Renal pelvis (tissue), 12 donors: ENCODE measurements at places on chromosomes 2 and 18. TPM values are rescaled to one million over a fixed set of nuclear protein-coding genes. Genes with fewer than 3 reads are reported as not detected.

TUBA3E gene
- polyA plus RNA-seq, result not detected

C2orf81 gene
- 8.5 TPM for polyA plus RNA-seq

LHCGR gene
- polyA plus RNA-seq, result 0.24 TPM

FAM98A gene
- polyA plus RNA-seq, result 48.5 TPM

CAPN14 gene
- polyA plus RNA-seq, result 0.13 TPM

- DNase-seq, result no peak
These were observed 83.0 kb downstream of the NPAS2 start for GRCh38 chr2:100902817-100903405.

DNA sequence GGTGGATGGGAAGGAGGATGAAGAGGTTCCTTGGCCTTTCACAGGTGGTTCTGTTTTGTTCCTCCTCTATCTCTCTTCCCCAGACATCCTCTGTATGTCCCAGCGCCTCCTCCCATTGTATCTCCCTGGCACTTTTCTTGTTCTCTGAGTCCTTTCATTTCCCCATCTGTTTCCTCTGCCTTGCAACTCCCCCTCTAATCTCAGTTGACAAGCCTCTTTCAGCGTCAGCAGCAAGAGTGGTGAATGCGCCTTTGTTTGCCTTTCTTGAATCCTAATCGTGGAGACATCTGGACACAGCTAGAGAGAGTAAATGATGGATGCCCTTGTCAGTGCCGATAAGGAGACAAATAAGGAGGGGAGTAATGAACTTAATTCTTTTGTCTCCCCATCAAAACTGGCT lies 167.0 kb downstream of the NDUFA10 start:
- DNase-seq, result no peak

GRCh38 chr2:230692760-230693159 lies 19.9 kb upstream of the CAB39 start:
- no peak for DNase-seq

GRCh38 chr18:76441668-76442412 lies 53.2 kb downstream of the ZNF516 start:
- DNase-seq, result no peak

GRCh38 chr2:219029829-219030165 lies 11.5 kb downstream of the CFAP65 start:
- DNase-seq, result peak; percentile 76

DNA sequence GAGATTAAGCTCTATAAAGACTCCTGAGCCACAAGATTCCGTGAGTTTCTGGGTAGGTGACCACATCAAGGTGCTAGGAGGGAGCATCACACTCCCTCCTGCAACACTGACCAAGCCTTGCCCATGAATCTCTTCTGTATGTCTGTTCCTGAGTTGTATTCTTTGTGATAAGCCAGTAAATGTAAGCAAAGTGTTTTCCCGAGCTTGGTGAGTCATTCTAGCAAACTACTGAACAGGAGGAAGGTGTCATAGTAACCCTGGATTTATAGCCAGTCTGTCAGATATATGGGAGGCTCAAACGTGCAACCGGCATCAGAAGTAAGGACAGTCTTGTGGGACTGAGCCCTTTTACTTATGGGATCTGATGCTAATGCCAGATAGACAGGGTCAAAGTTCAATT lies 346.1 kb upstream of the KYNU start:
- DNase-seq, result no peak

DNA sequence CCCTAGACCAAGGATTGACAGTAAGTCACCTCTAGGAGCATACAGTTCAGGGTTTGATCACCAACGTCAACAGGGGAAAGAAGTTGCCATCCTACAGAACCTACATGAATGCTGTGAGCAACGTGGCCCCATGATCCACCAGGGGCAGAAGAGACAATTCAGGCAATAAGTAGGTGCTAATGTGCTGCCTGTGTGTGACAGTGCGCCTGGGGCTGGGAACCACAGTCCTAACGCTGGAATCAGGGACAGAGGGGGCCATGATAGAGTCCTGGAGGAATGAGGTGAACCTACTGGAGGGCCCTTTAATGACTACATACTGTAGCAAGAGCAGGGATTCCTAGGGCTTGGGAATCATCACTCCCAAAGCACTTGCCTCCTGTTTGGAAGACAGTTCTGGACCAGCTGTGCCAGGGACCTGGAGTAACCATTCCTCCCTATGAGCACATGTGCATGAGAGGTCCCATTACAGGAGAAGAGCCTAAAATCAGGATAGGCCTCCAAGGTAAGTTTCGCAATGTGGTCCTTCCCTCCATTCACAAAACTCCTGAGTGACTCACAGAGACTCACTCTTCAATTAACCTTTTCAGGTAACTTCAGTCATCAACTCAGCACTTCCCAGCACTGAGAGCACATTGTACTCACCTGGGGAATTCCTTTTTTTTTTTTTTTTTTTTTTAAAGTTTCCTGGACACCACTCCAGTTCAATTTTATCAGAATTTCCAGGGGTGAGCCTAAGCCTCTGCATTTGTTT lies 214.0 kb downstream of the TMEM163 start:
- DNase-seq, result no peak

- peak; percentile 41 for DNase-seq
These were observed 676 bp downstream of the KLHL23 start for GRCh38 chr2:169734169-169734847.

DNA sequence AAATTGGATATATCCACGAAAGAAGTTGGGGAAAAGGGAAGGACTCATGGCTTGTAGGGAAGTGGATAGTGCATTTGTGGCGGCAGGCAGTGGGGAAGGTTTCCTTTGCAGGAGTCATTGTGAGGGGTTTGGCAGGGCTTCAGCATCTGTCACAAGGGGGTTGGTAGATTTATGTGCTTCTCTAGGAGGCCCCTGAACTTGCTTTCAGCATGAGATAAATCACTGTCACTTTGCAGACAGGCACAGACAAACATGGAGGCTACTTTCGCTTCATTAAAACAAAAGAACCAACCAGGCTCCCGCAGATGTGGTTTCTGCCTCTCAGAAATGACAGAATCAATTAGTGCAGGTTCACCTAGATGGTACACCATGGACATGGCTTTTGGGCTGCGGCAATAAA lies 340.7 kb downstream of the TGIF1 start:
- DNase-seq, result peak; percentile 77

GRCh38 chr18:74196220-74197119 lies 48.1 kb downstream of the TIMM21 start:
- peak; percentile 68 for DNase-seq

DNA sequence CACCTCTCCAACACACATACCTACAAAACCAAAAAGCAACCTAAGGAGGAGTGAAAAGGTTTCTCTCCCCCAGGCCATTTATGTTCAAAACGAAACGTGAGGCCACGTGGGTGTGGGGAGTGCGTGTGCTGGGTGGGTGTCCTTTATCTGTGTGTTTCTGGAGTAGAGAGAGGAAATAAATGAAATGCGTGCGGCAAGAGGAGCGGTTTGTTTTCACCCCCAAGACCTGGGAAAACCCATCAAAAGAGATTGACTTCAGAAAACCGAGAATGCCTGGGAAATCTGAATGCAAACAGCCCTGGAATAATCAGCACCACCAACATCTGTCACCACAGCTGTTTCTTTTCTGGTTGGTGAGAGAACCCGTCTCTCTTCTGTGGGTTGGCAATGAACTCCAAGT lies 137.4 kb downstream of the INSIG2 start:
- DNase-seq, result no peak

DNA sequence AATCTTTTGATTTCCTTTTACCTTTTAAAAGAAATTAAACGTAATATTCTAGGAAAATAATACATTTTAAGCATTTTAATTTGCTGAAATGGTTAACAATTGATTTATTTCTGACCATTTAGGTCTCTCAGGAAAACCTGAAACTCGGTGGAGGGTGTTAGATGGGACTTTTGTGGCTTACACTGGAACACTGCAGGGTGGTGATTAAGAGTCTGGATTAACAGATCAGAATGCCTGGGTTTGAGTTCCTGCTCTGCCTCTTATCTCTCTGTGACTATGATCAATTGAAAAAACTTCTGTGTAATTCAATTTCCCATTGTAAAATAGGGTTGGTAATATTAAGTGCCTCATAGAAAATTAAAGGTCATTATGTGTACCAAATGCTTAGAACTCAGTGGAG lies 168.7 kb downstream of the UBE2E3 start:
- no peak for DNase-seq

DNA sequence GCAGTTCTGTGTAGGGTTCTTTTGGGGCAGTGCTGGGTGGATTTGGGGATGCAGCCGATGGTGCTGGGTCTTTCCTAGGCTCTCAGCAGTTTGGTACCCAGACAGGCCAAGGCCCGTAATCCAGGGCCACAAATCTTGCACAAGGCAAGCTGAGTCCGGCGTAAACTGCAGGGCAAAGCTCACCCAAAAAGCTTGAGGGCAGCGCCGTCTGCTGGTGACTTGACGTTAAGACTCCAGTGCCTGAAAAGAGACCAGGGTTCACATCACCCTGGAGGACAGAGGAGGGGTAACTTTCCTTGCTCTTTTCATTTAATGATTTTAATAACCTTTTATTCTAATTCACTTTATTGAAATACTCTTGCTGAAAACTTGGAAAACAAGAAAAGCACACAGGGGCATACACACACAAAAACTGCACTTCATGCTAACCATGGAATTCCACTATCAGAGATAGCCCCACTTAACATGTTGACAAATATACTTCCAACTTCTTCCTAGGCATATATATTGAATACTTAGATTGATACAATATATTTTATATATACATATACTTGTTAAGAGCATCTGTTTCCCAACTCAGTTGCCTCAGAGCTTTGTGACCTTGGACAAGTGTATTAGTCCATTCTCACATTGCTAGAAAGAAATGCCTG lies 38.9 kb downstream of the CNGA3 start:
- DNase-seq, result peak; percentile 65

DNA sequence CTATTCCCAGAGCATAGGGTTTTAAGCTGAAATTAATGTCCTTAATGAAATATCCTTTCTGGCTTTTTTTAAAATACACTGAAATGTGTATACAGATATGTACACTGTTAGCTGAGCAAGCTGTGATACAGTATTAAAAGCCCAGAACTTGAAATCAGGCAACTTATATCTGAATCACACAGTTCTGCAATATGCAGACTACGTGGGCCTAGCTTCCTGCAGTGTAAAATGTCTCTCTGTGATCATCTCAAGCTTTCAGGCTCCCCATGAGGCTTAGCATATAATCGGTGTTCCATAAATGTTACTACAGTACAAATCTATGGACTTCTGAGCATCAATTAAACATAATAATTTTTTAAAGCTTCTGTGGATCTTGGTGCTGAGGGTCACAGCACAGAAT lies 8.2 kb downstream of the FBXO15 start:
- no peak for DNase-seq

GRCh38 chr2:130756874-130757668 lies 1.7 kb downstream of the AMER3 start:
- no peak for DNase-seq

DNA sequence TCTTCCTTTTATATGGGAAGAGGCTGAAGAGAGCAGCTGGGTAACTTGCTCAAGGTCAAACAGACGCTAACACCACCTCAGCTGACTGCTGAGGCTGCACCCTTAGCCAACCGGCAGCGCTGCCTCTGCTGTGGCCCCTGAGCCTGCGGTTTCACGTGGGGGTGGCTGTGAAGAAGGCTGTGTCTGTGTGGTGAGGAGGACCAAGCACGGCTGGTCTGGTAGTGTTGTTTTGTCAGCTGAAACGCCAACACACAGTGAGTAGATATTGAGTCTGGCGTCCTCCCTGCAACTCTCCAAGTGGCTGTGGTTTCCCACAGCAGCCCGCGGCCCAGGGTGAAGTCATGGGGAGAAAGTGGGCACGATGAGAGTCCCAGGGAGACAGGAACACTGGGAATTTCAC lies 69.6 kb downstream of the THNSL2 start:
- no peak for DNase-seq
